ENCODE measurements at places on chromosomes 5 and 9. TPM values are rescaled to one million over a fixed set of nuclear protein-coding genes. Genes with fewer than 3 reads are reported as not detected.

- H3K36me3 ChIP-seq, result no peaks in the 10 kb centered on the region
- DNase-seq, result no peak
- no peak overlapping the region for H3K27ac ChIP-seq
Measured at GRCh38 chr5:6676702-6677101, 36.5 kb upstream of the TENT4A start.

GRCh38 chr9:137860361-137860760, 17.2 kb upstream of the CACNA1B start:
- H3K4me3 ChIP-seq, result no peak overlapping the region
- no peak for DNase-seq
- H3K27ac ChIP-seq, result no peak overlapping the region
- H3K27me3 ChIP-seq, result no peaks in the 10 kb centered on the region
- H3K4me1 ChIP-seq, result no peaks in the 10 kb centered on the region

DNA sequence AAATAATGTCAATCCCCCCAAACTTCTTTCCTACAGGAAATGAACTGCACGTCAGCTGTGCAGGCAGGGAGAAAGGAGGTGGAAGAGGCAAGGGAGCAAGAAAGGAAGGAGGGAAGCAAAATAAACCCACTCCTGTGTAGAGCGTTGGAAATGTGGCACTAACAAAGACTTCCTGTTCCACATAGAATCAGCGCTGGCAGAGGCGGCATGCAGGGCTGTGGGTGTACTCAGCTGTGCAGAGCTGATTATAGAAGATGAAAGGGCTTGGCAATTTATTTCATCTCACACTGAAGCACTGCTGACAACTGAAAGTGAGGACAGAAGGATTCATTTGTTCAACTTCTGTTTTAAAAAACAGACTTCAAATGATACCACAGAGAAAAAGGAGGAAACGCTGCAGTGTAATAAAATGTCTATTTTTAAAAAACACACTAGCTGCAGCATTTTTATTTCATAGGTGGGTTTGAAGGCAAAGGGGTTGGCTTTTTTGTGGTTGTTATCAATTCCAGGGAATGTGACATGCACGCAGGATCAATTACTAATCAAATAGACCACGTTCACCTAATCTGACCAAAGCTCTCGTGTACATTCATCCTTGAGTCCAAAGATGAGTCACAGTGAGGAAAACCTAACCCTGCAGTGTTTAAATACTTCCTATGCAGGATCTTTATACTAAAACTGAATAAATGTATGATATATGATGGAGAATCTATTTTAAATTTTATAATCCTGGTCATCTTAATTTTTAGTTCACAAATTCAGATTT, 583.5 kb downstream of the ZNF608 start:
- no peaks in the 10 kb centered on the region for H3K4me1 ChIP-seq
- DNase-seq, result peak; percentile 18

DNA sequence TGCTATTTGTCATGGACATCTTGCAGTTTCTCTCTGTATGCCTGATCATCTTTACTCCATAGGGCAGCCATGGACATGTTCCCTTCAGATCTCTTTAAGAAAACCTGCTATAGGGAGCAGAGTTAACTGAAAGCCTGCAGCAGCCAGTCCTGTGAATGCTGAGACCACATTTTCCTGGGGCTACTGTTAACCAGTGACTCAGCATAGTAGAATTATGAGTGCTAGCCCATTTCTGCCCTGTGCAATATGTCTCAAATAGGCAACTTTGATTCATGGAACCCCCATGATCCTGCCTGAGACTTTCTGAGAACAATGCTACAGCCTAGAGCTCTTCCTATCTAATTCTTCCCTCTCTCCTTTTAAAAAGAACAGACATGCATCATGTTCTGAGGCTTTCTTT, 624.2 kb downstream of the CHSY3 start:
- H3K4me1 ChIP-seq, result no peaks in the 10 kb centered on the region
- DNase-seq, result no peak
- H3K4me3 ChIP-seq, result no peak overlapping the region
- H3K27me3 ChIP-seq, result no peaks in the 10 kb centered on the region

Gene PDE6A
- not detected for total RNA-seq

Gene PAX5
- total RNA-seq, result 0.18 TPM

Gene RNF180
- total RNA-seq, result not detected

Gene CSF2
- total RNA-seq, result 393 TPM

Gene PRRX2
- total RNA-seq, result 0.66 TPM
